ENCODE measurements at places on chromosomes 11 and 22. TPM values are rescaled to one million over a fixed set of nuclear protein-coding genes. Genes with fewer than 3 reads are reported as not detected.
A peak's percentile ranks its signal among the peaks of the same experiment; 100 is the strongest.

DNA sequence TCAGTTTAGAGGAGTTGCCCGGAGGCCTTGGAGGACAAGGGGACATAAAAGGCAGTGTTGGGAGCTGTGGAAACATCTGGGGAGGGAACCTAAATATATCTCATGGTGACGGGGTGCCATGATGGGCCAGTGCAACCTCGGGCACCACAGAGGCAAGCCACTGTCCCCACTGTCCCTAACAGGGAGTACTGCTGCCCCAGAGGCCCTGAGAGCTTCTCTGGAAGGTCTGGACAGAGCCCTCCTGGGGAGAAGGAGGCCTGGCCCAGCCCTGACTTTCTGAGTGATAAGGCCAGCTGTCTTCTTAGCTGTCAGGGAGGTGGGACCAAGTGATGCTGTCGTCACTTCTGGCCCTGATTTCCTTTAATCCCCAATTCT lies 5.5 kb upstream of the P2RY6 start:
- no peaks in the 10 kb centered on the region for H3K36me3 ChIP-seq
- H3K4me3 ChIP-seq, result no peak overlapping the region

GRCh38 chr22:42938449-42938848 lies 76.5 kb downstream of the PACSIN2 start:
- DNase-seq, result no peak
- H3K27ac ChIP-seq, result peak overlapping the region; percentile 80
- H3K4me1 ChIP-seq, result peaks cover 60% of the 10 kb centered on the region
- 0 out of 2 replicates have a peak, but pooled peaks cover 3% of the 10 kb centered on the region for H3K36me3 ChIP-seq
- no peaks in the 10 kb centered on the region for H3K27me3 ChIP-seq

DNA sequence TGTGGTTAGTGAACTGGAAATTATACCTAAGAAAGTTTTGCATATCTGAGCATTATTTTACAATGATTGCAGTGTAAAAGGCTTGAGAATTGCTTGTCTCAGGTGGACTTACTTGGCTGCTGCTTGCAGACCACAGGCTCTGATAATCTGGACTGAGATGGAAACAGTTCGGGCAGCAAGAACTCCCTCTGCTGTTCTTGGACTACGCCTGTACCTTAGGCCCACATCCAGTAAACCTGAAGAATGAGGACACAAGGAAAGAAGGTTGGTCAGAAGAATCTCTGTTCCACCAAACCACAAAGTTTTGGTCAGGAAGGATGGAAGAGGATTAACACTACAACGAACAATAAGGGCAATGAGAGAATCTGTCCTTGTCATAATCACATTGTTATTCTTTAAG lies 80.1 kb downstream of the C2CD3 start:
- no peaks in the 10 kb centered on the region for H3K27me3 ChIP-seq
- DNase-seq, result peak; percentile 1
- H3K27ac ChIP-seq, result no peak overlapping the region
- peaks cover 29% of the 10 kb centered on the region for H3K36me3 ChIP-seq
- no peaks in the 10 kb centered on the region for H3K4me1 ChIP-seq

DNA sequence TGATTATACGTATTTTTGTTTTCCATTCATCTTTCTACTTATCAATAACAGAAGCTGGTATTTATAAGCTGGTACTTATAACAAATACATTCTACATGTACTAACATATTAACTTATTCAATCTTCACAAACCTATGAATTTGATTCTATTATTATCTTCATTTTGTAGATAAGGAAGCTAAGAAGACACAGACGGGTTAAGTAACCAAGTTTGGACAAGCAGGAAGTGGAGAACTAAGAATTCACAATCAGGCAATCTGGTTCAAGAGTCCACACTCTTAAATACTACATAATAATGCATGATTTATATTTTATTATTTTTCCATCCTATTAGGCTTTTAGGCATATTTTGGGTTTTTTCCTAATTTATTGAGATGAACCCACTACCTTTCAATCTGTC lies 25.0 kb downstream of the FCHSD2 start:
- H3K27ac ChIP-seq, result no peak overlapping the region
- no peaks in the 10 kb centered on the region for H3K27me3 ChIP-seq
- no peak overlapping the region for H3K4me3 ChIP-seq
- H3K4me1 ChIP-seq, result no peaks in the 10 kb centered on the region

- H3K27ac ChIP-seq, result no peak overlapping the region
- H3K36me3 ChIP-seq, result peaks cover 65% of the 10 kb centered on the region
- DNase-seq, result no peak
- no peak overlapping the region for H3K4me3 ChIP-seq
These were observed 46.1 kb downstream of the MYH9 start for GRCh38 chr22:36341640-36342041.

- no peak overlapping the region for H3K4me3 ChIP-seq
- H3K27me3 ChIP-seq, result no peaks in the 10 kb centered on the region
- peaks cover 13% of the 10 kb centered on the region for H3K4me1 ChIP-seq
- DNase-seq, result peak; percentile 49
These were observed 8.6 kb downstream of the PLA2G6 start for GRCh38 chr22:38172832-38173640.

DNA sequence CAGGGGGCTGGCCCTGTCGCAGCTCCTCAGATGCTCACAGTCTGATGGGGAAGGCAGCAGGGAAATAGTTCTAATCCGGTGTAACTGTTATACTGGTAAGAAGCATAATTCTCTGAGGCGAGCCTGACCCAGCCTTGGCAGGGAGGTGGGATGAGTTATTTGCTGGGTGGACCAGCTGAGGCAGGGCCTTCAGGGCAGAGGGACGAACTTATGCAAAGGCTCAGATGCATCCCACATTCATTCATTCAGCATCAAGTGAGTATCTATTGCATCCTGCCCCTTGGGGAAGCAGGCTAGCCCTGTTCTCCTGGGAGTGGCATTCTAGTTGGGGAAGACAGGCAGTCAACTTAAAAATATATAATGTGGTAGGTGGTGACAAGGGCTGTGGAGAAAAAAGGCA lies 13.6 kb upstream of the SREBF2 start:
- H3K4me1 ChIP-seq, result no peaks in the 10 kb centered on the region
- H3K4me3 ChIP-seq, result no peak overlapping the region
- no peak overlapping the region for H3K27ac ChIP-seq
- DNase-seq, result no peak
- H3K27me3 ChIP-seq, result no peaks in the 10 kb centered on the region
- H3K36me3 ChIP-seq, result no peaks in the 10 kb centered on the region

GRCh38 chr11:103812680-103813079 lies 223.8 kb upstream of the DDI1 start:
- no peaks in the 10 kb centered on the region for H3K27me3 ChIP-seq
- no peak overlapping the region for H3K27ac ChIP-seq
- no peaks in the 10 kb centered on the region for H3K36me3 ChIP-seq
- peaks cover 17% of the 10 kb centered on the region for H3K4me1 ChIP-seq
- DNase-seq, result no peak

- peaks cover 19% of the 10 kb centered on the region for H3K4me1 ChIP-seq
- H3K4me3 ChIP-seq, result no peak overlapping the region
- no peaks in the 10 kb centered on the region for H3K27me3 ChIP-seq
These were observed 605.2 kb downstream of the NTM start for GRCh38 chr11:131975619-131976018.

GRCh38 chr11:34480314-34480713 lies 33.3 kb downstream of the ELF5 start:
- no peak overlapping the region for H3K27ac ChIP-seq
- peak; percentile 24 for DNase-seq
- H3K36me3 ChIP-seq, result no peaks in the 10 kb centered on the region
- peaks cover 12% of the 10 kb centered on the region for H3K27me3 ChIP-seq

DNA sequence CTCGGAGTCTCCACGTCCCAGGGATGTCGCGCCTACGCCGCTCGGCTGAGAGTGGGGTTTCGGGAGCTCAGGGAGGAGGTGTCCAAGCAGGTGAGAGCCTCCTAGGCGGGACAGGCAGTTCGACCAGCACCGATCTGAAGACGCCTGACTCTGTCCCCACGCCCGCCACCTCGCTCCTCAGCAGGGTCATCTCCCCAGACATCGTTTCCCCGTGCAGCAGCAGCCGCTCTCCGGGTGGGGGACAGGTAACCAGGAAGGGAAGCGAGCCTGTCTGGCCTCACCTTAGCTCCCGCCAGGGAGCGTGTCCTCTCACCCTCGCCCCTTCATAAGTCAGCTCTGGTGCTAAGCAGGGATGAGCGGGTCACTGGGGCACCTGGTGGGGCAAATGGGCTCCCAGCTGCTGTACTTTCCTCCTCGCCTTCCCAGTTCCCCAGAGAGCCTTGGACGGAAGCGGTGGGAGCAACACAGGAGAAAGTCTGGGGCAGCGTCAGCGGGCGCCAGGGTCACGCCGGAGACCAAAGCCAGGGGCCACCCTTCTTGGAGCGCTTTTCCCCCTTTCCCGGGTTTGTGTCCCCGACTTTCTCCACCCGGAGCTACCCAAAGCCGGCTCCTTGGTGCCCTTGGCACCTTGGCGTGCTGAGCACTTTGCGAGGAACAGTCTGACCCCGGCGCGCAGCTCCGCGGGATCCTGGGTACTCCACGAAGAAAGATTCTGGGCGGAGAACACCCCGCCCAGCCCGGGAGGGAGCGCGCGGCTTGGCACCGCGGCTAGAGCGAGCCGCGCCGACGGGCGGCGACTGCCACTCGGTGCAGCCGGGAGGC lies 1.6 kb downstream of the SPON1 start:
- peak; percentile 42 for DNase-seq
- H3K36me3 ChIP-seq, result no peaks in the 10 kb centered on the region
- peaks cover 69% of the 10 kb centered on the region for H3K27me3 ChIP-seq
- no peak overlapping the region for H3K27ac ChIP-seq
- H3K4me1 ChIP-seq, result no peaks in the 10 kb centered on the region

DNA sequence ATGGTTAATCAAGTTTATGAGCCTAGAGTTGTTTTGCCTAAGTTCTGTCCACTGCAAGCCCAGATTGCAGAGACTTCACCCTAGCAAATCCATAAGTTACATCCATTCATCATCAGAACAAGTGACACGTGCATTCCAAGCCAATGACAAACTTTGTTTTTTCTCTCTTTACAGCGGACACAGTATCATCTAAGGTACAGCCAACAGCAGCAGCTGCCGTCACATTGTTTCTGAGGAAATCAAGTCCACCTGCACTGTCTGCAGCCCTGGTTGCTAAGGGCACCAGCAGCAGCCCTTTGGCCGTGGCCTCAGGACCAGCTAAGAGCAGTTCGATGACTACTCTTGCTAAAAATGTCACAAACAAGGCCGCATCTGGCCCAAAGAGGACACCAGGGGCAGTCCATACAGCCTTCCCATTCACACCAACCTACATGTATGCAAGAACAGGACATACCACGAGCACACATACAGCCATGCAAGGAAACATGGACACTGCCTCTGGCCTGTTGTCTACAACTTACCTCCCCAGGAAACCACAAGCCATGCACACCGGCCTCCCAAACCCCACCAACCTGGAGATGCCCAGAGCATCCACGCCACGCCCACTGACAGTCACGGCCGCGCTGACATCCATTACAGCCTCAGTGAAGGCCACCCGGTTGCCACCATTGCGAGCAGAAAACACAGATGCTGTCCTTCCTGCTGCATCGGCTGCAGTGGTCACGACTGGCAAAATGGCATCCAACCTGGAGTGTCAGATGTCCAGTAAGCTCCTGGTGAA lies 155.8 kb downstream of the C11orf91 start:
- no peak for DNase-seq
- no peak overlapping the region for H3K4me3 ChIP-seq
- H3K36me3 ChIP-seq, result peaks cover 7% of the 10 kb centered on the region
- no peaks in the 10 kb centered on the region for H3K27me3 ChIP-seq
- H3K27ac ChIP-seq, result peak overlapping the region; percentile 68

DNA sequence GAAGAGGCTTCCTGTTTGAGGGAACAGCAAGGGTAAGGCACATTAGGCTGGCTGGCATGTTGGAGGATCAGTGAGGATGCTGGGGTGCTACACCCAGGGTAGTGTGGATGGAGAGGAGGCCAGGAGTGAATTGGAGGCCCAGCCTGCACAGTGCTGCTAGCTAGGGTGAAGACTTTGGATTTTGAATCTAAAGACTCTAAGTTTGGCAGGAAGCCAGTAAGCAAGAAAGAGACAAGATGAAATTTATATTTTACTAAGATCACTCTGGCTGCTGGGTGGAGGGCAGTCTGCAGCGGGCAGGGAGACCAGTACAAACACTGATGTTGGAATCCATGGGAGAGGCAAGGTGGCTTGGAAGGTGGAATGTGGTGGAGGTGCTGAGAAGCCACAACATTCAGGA lies 43.6 kb downstream of the TSPAN18 start:
- H3K4me1 ChIP-seq, result peaks cover 18% of the 10 kb centered on the region
- no peaks in the 10 kb centered on the region for H3K36me3 ChIP-seq
- no peak for DNase-seq
- H3K27me3 ChIP-seq, result peaks cover 17% of the 10 kb centered on the region
- no peak overlapping the region for H3K4me3 ChIP-seq
- no peak overlapping the region for H3K27ac ChIP-seq

- H3K27ac ChIP-seq, result peak overlapping the region; percentile 84
- no peak for DNase-seq
- H3K4me1 ChIP-seq, result peaks cover 65% of the 10 kb centered on the region
- H3K4me3 ChIP-seq, result no peak overlapping the region
These were observed 49.8 kb downstream of the MICAL2 start for GRCh38 chr11:12160231-12160630.

DNA sequence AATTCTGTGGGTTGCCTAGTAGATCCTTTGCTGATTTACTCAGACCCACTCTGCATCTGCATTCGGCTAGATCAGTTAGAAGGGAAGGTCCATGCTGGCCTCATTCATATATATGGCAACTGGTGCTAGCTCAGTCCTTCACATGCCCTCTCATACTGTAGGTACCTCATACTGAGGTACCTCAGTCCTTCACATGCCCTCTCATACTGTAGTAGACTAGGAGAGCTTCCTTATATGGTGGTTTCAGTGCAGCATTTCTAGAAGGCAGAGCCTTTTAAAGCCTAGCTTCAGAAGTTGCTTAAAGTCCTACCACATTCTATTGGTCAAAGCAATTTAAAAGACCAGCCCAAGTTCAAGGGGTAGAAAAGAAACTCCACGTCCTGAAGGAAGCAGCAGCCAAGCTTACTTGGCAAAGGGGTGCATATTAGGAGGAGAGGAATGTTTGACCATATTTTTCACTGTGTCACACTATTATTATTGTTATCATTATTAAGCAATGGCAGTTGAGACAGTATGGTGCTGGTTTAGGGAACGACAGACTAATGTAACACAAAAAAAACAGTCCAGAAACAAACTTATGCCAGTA lies 356.4 kb downstream of the DYNC2H1 start:
- no peak overlapping the region for H3K27ac ChIP-seq
- no peaks in the 10 kb centered on the region for H3K27me3 ChIP-seq
- no peaks in the 10 kb centered on the region for H3K36me3 ChIP-seq
- peak; percentile 1 for DNase-seq
- no peak overlapping the region for H3K4me3 ChIP-seq
- no peaks in the 10 kb centered on the region for H3K4me1 ChIP-seq

Gene MIOX
- not detected for total RNA-seq

Gene P2RX6
- total RNA-seq, result 1.6 TPM

Gene DDX25
- total RNA-seq, result not detected

Gene MUC5AC
- not detected for total RNA-seq

Gene OR4D5
- total RNA-seq, result not detected

Gene YPEL4
- total RNA-seq, result 1.7 TPM

Gene GDPD4
- total RNA-seq, result not detected

Gene GRM5
- not detected for total RNA-seq

Gene NXPE2
- not detected for total RNA-seq

Gene PKNOX2
- total RNA-seq, result 0.51 TPM

Gene ELMOD1
- total RNA-seq, result not detected

Gene FLRT1
- total RNA-seq, result not detected
